ENCODE measurements at places on chromosomes 5 and 9. TPM values are rescaled to one million over a fixed set of nuclear protein-coding genes. Genes with fewer than 3 reads are reported as not detected.

GRCh38 chr9:133140606-133141005 is 19.6 kb upstream of the RALGDS start:
- no peak for DNase-seq

DNA sequence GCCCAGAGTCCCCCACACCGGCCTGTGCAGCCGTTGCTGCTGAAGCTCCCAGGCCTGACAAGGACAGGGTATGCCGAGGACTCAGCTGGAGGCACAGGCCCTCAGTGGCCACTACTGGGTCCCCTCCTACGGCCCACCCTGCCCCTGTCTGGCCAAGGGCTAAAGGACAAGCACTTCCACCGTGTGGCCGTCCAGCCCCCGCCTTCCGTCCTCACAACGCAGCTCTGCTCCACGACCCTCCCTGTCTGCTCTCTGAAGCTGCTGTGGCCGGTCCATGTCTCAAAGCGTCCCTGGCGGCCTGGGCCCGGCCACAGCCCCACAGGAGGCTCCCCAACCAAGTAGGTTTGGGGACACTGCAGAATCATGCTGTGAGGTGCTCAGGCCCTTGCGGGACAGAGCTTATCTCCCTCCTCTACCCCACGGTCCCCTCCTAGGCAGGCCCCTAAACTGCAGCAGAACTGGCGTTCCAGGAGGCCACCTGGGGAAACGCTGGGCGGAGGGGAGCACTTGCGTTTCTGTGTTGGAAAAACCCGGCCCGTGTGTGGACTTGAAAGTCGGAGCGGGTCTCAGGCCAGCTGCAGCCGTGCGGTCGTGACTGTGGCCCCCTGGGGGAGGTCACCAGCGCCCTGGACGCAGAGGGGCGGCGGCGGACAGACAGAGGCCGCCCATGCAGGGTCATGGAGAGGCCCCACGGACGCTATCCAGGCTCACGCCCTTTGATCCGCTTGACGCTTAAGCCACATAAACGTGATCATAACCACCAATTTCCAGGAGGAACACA is 45.6 kb downstream of the NKD2 start:
- no peak for DNase-seq

Gene CDK7
- total RNA-seq, result 91.9 TPM

GRCh38 chr9:136119061-136119882 is 597 bp upstream of the TMEM250 start:
- DNase-seq, result peak; percentile 73

Gene OR1J2
- total RNA-seq, result not detected

DNA sequence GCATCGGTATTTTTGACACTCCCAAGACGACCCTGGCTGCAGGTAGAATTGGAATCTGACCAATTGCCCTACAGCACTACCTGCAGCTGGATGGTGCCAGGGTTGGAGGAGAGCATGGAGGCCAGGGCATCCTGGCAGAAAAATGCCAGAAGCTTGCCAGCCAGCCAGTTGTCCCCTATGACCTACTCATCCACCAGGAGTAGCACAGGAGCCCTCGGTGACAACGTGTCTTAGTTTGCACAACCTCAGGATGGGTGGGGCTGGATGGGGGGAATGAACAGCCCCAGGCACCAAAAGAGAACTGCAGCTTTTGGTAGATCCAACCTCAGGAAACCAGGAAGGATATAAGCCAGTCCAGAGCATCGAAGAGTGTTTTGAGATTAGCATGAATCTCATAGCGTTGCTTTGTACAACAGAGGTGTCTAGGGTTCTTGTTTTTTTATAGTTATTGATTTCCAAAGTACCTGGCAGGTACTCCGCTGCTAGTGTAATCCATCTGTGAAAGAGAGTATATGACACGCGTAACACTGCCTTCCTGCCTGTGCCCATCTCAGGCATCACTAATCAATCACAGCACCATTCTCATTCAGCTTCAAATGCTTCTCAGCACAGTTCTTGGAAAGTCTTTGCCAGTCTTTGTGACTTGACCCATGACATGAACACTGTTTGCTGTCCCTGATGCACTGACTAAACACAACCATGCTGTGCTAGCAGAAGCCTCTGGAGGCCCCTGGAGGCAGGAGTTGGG is 36.7 kb upstream of the ASS1 start:
- no peak for DNase-seq

DNA sequence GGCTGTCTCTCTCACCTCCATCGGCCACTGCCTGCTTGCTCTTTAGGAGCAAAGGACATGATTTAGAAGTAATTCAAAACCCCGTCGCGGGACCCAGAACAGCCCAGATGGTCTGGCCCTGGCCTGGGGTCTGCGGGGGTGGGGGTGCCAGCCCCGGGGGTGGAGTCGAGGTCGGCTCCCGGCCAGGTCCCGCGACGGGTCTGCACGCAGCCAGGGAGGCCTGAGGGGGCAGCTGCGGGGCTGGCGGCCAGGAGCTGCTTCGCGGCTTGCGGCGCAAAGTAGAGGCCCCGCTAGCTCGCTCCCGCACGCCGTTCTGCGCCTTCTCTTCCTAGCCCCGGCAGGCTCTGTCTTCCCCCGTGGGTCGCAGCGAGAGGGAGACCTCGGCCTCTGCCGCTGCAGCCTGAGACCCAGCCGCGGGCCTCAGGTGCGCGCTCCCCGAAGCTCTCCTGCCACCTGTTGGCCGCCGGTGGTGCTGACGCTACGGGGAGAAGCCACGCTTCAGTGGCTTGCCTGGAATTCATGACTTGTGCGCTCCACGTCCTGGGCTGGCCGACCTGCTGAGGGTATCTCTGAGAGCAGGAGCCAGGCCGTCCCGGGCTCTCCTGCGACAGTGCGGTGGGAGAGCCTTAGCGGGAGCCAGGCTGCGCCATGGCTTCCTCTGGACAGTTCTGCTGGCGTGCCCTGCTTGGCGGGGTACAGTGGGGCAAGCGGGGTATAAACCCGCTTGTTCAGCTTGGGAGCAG is 157.2 kb upstream of the PITX1 start:
- DNase-seq, result peak; percentile 91

GRCh38 chr5:132663771-132664695 is 6.1 kb downstream of the IL13 start:
- no peak for DNase-seq

Gene CDH9
- total RNA-seq, result not detected

DNA sequence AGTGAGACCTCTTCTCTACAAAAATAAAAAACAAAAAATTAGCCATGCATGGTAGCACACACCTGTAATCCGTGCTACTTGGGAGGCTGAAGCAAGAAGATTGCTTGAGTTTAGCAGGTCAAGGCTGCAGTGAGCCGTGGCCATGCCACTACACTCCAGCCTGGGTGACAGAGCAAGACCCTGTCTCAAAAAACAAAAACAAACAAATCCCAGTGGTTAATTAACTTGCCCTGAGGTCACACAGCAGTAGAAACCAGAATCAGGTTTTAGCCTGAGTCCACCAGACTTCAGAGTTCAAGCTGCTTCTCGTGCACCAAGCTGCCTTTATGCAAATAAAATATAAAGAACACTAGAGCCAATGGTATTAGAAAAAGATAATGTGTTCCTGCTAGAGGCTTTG is 169.7 kb downstream of the GOLPH3 start:
- DNase-seq, result no peak

DNA sequence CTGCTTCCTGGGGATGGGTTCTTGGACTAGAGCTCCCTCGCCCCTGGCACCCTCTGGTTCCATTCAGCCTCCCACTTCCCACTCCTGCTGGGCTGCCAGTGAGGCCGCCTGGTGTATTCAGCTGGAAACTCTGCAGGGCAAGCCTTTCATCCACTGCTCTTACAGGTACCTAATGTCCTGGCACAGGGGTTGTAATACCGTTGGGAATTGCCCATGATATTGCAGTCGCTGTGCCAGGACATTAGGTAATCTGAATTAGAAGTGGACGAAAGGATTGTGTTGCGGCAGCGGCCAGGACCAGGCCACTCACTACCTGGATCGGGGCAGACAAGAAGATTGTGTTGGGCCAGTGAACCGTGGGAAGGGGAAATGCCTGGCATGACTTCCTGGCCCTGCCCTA is 13.1 kb downstream of the TMOD1 start:
- DNase-seq, result peak; percentile 34

DNA sequence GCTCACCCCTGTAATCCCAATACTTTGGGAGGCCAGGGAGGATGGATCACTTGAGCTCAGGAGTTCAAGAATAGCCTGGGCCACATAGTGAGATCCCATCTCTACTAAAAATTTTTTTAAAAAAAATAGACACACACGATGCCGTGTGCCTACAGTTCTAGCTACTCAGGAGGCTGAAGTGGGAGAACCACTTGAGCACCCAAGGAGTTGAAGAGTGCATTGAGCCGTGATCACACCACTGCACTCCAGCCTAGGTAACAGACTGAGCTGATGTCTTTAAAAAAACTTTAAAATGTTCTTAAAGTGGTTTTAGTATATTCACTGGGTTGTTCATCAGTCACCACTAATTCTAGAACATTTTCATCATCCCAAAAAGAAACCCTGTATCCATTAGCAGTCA is 51.9 kb upstream of the RNF38 start:
- DNase-seq, result no peak

DNA sequence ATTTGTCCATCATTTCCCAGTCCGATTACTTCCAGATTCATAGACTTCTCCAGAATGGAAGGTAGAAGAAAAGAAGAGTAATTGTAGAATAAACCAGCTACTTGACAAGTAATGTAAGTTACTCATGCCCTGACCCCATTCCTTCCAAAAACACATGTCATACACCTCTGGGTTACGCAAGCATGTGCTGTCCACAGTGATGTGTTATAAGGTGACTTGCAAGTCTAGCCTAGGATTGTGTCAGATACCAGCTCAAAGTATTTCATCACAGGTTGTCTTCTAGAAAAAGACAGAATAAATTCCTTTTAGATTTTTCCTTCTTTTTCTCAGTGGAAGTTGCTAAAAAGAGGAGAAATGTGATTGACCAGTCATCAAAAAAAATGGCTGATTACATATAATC is 8.0 kb upstream of the TLR4 start:
- DNase-seq, result no peak

Data from Daoy (cell line).